Cardiac muscle cell (in vitro differentiated cells and primary cell): ENCODE measurements at places on chromosomes 6 and 20. TPM values are rescaled to one million over a fixed set of nuclear protein-coding genes. Genes with fewer than 3 reads are reported as not detected.

The MUC22 gene
- polyA plus RNA-seq = not detected in 2 replicates

DNA sequence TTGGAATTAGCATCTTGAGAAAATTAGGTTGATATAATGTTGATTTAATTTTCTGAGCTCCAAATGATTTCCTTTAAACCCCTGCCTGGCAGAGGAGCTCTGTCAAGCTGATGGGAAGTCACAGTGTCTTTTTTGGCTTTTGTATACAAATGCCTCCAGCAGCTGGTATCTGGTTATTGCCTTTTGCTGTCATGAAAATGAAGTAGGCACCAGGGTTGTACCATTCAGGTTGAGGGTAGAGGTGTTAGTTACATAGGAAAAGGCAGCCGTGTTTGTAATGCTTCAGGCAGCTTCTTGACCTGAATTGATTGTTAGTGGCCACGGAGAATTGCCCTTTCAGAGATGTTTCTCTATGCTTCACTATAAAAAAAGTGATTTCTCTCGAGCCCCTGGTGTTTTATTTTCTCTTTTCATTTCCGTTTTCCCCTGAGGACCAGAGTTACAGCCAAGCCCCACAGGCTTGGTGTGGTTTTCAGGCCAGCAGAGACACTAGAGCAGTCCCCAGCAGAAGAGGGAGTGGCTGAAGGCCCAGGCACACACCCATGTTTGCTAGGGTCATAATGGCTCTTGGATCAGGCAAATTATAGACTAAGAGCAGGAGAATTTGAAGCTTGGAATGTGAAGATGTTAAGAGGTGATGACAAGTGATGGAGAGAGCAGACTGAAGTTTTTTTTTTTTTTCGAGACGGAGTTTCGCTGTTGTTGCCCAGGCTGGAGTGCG, 21.6 kb downstream of the CMTR1 start:
- no peak for DNase-seq

The BMP7 gene
- polyA plus RNA-seq = 130 and 178 TPM in 2 replicates

DNA sequence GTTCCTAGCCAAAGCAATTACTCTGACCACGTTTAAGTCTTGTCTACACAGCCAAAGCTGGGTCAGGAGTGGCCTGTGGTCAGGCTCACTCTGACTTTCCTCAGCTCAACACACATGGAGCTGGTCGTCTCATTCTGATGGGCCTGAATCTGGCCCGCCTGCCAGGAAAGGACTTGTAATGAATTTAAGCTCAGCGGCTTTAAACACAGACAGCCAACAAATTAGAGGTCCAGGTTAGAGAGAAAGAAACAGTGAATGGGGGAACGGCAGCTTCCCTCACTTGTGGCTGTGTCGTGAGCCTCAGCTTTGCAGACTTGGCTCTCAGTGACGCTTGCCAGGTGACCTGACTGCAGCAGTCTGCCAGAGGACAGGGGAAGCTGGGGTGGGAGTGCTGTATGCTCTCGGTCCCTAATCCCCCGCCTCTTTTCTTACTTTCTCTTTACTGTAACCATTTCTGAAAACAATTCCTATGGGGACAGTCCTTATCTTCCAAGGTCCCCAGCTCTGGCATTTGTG, 121.9 kb upstream of the AGPAT4 start:
- no peak for DNase-seq

The PROKR2 gene
- not detected in 2 replicates for polyA plus RNA-seq

- DNase-seq = peak; percentile 76
Observed at GRCh38 chr6:25537349-25538018, 114.5 kb upstream of the SCGN start.

The CST4 gene
- polyA plus RNA-seq = not detected in 2 replicates
